ENCODE measurements at places on chromosomes 7 and 10. TPM values are rescaled to one million over a fixed set of nuclear protein-coding genes. Genes with fewer than 3 reads are reported as not detected.

Gene STEAP1B
- total RNA-seq = 2.6 TPM

Gene CYP2C9
- 4.9 TPM for total RNA-seq

Gene ADAMTS14
- total RNA-seq = 0.12 TPM

Gene ADAP1
- total RNA-seq = 220 TPM

Gene GLRX3
- 61.4 TPM for total RNA-seq

DNA sequence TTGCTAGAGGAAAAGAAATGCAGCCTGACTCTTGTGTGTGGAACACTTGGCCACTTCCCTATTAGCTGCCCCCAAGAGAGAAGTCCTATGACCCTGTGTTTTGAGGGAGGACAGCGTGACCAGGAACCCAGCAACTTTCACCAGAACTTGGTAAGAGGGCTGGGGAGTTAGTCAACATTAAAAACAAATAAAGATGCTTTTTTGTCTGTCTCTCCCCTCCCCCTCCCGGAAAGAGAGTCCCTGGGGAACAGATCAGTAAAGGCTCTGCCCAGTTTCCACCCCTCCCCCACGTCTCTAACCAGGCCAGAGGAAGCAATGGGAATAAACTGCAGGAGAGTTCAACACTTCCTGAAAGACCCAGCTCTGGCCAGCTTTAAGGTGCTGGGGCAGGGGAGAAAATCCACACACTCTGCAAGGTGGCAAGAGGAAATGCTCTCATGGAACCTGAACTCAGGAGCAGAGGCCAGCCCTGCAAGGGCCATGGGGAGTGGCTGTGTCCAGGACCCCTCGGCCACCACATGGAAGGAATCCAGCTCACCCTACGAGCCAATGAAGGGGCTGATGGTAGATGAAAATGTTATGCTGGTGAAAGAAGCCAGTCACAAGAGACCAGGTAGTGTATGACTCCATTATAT is 21.5 kb downstream of the SH3PXD2A start:
- peaks cover 24% of the 10 kb centered on the region for H3K27me3 ChIP-seq
- no peaks in the 10 kb centered on the region for H3K36me3 ChIP-seq
- no peak overlapping the region for H3K27ac ChIP-seq
- H3K4me1 ChIP-seq = no peaks in the 10 kb centered on the region
- H3K4me3 ChIP-seq = no peak overlapping the region

DNA sequence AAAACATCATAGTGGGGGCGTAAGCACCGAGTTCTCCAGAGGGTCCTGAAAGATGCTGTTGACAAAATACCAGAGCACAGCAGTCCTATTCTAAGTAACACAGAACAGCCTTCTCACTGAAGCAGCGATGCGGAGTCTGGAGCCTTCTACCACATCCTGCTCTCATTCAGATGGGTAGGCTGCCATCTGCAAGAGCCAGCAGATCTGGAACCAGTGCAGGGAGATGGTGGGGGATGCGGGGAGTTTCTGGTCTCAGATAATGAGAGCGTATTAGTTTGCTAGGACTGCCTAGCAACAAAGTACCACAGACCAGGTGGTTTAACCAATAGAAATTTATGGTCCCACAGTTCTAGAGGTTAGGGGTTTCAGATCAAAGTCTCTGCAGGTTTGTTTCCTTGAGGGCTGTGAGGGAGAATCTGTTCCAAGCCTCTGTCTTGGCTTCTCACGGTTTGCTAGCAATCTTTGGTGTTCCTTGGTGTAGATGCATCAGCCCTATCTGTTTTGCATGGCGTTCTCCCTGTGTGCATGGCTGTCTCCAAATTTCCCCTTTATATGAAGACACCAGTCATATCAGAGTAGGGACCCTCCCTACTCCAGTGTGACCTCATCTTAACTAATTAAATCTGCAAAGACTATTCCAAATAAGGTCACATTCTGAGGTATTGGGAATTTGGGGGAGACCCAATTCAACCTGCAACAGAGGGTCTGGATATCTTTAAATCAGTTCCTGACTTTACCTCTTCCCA is 52.0 kb upstream of the STEAP1B start:
- peaks cover 10% of the 10 kb centered on the region for H3K36me3 ChIP-seq
- H3K4me3 ChIP-seq = no peak overlapping the region
- H3K27ac ChIP-seq = no peak overlapping the region
- peaks cover 98% of the 10 kb centered on the region for H3K27me3 ChIP-seq
- peaks cover 13% of the 10 kb centered on the region for H3K4me1 ChIP-seq
- DNase-seq = no peak

DNA sequence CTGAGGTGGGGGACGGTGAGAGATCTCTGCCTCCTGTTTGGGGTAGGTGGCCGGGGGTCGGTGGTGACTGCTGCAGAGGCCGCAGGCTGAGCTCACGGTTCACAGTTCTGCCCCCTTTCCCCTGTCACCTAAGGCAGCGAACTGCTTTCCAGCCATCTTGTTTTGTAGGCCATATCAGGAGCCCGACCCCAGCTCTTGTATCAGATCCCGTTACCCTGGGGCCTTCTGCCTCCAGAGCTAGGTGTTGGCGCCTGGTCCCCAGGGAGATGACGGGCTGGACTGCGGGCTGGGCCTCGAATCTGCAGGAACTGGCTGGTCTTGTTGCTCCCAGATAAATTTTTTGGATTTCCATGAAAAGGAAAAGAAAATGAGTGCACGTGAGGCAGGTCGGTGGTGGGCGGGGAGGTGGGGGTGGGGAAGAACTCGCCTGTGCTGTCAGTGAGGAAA is 183.0 kb downstream of the DNAJB6 start:
- H3K27ac ChIP-seq = no peak overlapping the region
- H3K36me3 ChIP-seq = peaks cover 2% of the 10 kb centered on the region
- H3K4me3 ChIP-seq = no peak overlapping the region
- no peak for DNase-seq
- H3K27me3 ChIP-seq = peaks cover 59% of the 10 kb centered on the region

DNA sequence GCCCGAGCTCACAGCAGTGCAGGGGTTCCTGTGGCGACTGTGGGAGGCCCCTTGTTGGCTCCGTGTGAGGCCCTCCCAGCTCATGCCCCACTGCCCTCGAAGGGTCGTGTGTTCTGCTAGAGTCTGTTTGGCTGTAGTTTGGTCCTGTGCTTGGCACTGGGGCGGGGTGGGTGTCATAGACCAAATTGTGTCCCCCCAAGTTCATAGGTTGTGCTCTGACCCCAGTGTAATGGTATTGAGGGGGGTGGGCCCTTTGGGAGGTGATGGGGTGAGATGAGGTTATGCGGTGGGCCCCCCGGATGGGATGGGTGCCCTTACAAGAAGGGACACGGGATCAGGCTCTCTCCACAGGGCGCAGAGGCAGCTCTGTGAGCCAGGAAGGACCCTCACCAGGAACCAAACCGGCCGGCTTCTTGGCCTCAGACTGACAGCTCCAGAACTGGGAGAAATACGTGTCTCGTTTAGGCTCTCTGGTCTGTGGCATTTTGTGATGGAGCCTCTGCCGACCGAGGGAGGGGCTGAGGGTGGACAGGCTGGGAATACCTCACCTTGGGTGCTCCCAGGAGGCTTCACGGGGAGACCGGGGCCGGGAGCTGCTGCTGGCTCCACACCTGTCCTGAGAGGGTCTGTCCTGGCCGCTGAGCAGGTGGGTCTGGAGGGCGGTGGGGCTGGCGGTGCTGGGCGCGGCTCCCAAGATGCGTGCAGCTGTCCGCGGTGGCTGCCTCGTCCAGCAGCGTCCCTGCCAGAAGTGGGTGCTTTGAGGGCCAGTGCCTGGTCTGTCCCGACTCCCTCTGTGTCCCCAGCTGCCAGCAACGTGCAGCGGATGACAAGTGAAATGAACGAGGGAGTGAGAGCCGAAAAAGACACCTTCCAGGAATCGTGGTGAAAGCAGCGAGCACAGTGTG is 89.4 kb downstream of the INPP5A start:
- H3K4me3 ChIP-seq = no peak overlapping the region
- no peak overlapping the region for H3K27ac ChIP-seq
- no peaks in the 10 kb centered on the region for H3K36me3 ChIP-seq
- no peak for DNase-seq
- H3K4me1 ChIP-seq = no peaks in the 10 kb centered on the region

DNA sequence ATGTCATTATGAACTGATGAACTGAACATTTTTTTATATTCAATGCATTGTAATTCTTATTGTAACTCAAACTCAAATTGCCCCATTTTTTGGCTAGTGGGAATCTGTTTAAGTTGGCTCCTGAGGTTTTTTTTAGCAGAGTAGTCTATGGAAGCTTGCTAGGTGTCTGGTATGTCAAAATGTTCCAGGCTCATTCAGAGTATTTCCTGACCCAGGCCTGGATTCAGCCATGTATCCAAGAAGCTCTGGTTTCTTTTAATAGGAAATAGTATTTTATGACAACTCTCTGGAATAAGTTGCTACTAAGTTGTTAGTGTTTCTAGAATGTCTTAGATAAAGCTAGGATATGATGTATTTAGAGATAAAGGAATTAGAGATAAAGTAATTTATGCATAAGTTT is 288.0 kb downstream of the ARL4A start:
- no peaks in the 10 kb centered on the region for H3K27me3 ChIP-seq
- no peak for DNase-seq
- H3K4me3 ChIP-seq = no peak overlapping the region
- no peaks in the 10 kb centered on the region for H3K36me3 ChIP-seq
- no peak overlapping the region for H3K27ac ChIP-seq
- H3K4me1 ChIP-seq = peaks cover 10% of the 10 kb centered on the region

GRCh38 chr10:103058034-103058433 is 135.0 kb downstream of the NT5C2 start:
- H3K27me3 ChIP-seq = no peaks in the 10 kb centered on the region
- no peaks in the 10 kb centered on the region for H3K36me3 ChIP-seq
- no peak overlapping the region for H3K4me3 ChIP-seq
- H3K4me1 ChIP-seq = no peaks in the 10 kb centered on the region

- no peaks in the 10 kb centered on the region for H3K27me3 ChIP-seq
- no peak overlapping the region for H3K4me3 ChIP-seq
- H3K36me3 ChIP-seq = peaks cover 8% of the 10 kb centered on the region
- no peak for DNase-seq
Measured at GRCh38 chr10:120981601-120982391, 130.6 kb downstream of the WDR11 start.

GRCh38 chr10:112502536-112502935 is 55.5 kb downstream of the VTI1A start:
- H3K27me3 ChIP-seq = no peaks in the 10 kb centered on the region
- no peaks in the 10 kb centered on the region for H3K4me1 ChIP-seq
- no peak overlapping the region for H3K27ac ChIP-seq
- DNase-seq = no peak
- H3K4me3 ChIP-seq = no peak overlapping the region

- H3K27ac ChIP-seq = no peak overlapping the region
- H3K36me3 ChIP-seq = no peaks in the 10 kb centered on the region
- H3K4me1 ChIP-seq = no peaks in the 10 kb centered on the region
- peaks cover 19% of the 10 kb centered on the region for H3K27me3 ChIP-seq
- DNase-seq = no peak
Measured at GRCh38 chr7:54485044-54485443, 57.1 kb upstream of the VSTM2A start.

GRCh38 chr7:123862775-123863174 is 17.8 kb downstream of the HYAL4 start:
- H3K27me3 ChIP-seq = peaks cover 15% of the 10 kb centered on the region
- H3K4me1 ChIP-seq = peaks cover 29% of the 10 kb centered on the region

DNA sequence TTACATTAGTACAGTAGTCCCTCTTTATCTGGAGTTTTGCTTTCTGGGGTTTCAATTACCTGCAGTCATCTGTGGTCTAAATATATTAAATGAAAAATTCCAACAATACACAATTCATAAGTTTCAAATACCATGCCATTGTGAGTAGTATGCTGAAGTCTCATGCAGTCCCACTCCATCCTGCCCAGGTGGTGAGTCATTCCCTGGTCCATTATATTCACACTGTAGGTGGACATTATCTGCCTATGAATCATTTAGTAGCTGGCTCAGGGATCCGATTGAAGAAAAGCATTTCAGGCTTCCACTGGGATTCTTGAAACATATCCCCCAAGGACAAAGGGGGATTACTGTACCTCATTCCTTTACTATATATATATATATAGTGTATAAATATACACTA is 298.2 kb upstream of the GALNT17 start:
- H3K27me3 ChIP-seq = no peaks in the 10 kb centered on the region
- no peak for DNase-seq
- H3K36me3 ChIP-seq = no peaks in the 10 kb centered on the region
- H3K4me3 ChIP-seq = no peak overlapping the region
- no peak overlapping the region for H3K27ac ChIP-seq

DNA sequence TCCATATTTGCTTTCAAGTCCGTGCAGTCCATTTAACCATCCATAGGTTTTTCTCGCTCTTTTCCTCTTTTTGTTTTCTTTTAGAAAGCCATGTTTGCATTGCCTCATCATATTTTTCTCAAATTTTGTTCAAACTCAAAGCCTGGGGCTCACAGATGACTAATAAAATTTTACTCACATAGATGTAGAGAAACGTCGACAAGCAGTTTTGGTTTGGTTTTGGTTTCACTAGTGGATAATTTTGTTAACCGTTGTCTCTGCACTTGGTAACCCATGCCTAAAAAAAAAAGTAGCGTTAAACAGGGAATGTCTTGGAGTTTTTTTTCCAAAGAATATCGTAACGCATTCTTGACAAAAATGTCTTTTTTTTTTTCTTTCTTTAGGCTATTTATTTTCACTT is 344.2 kb upstream of the GALNT17 start:
- no peak for DNase-seq
- H3K27me3 ChIP-seq = no peaks in the 10 kb centered on the region
- no peaks in the 10 kb centered on the region for H3K36me3 ChIP-seq
- H3K27ac ChIP-seq = no peak overlapping the region

DNA sequence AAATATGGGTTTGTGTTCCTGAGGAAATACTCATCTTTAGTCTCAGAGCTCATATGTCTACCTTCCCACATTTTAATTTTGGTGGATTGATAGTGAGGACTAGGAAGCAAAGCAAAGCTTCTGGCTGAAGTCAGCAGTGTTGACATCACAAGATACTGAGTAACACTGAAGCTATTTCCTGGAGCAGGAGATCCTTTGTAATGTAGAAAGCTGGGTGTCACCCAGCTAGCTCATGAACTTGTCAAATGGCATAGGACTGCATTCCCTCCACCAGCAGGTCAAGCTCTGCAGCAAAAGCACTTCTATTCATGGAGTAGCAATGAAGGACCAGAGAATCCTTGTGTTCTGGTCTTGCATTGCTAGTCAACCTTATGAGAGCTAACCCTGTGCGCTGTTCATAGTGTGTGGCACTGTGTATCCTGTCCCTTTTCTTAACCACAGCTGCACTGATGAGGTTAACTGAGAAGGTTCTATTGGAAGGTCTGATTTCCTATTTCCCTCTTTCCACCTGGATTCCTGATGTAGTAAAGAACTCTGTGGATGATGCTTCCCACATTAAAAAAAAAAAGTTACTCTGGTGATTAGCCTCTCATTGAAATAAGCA is 94.8 kb upstream of the ZNF804B start:
- peak; percentile 7 for DNase-seq
- H3K4me1 ChIP-seq = peaks cover 21% of the 10 kb centered on the region
- no peak overlapping the region for H3K27ac ChIP-seq
- H3K4me3 ChIP-seq = no peak overlapping the region

Data from Calu3 (cell line).